ENCODE measurements at places on chromosomes 16 and 17.

DNA sequence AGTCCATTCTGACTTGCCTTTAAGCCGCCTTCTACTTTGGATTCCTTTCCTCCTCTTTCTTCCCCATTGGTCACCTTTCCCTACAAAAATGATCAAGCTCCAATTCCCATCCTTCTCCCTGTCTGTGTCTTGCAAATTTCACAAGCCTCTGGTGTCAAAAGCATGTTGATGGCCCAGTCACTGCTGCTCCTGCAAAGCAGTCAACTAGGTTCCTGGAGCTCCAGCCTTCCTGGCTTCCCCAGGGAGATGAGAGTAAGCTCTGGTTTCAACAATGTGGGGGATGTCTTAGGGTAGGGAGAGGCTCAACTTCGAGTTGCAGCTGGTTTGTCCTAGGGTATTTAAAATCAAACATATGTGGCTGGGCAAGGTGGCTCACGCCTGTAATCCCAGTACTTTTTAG lies 36.1 kb upstream of the HELZ start:
- DNase-seq, result no peak

DNA sequence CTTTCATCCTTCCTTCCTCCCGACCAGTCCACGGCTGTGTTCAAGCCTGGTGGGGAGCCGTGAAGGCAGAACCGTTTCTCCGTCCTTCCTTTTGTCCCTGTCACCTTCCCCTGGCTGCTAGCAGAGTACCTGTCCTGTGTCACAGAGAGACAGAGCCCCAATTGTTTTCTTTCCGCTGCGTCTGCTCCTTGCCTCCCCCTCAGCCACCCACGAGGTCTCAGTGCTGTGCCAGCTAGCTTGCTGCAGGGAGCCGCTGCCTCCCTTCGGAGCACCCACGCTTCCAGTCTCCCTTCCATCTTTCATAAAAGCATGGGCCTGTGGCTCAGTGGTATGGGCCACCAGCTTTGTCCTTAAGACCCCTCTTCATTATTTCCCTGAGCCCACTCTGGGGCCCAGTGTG lies 62.2 kb downstream of the MPRIP start:
- DNase-seq, result no peak

DNA sequence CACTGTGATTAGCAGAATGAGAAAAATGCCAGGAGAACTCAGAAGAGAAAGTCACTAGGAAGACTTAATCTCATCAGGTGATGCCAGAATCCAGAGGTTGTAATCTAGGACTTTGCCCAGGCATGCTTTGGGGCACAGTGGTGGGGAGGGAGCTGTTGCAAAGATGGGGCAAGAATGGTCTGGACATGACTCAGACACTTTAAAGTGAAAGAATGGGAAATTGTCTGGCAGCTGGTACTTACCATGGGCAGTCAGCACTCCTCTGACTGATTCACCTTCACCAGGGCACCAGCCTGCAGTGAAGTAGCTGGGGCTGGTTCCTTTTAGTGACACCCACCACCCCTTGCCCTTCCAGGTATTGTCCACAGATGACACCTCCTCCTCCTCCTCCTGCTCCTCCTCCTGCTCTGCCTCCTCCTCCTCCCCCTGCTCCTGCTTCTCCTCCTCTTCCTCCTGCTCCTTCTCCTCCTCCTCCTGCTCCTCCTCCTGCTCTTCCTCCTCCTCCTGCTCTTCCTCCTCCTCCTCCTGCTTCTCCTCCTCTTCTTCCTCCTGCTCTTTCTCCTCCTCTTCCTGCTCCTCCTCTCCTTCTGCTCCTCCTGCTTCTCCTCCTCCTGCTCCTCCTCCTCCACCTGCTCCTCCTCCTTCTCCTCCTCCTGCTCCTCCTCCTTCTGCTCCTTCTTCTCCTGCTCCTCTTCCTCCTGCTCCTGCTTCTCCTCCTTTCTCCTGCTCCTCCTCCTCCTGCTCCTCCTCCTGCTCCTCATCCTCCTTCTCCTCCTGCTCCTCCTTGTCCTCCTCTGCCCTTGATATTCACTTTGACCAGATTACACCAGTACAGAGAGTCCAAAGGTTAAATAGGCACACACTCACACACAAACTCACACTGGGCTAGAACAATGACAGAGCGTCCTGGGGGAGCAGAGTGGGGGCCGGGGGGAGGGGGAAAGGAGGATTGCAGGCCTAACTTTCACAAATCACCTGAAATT lies at the start of gene CHD9NB:
Gene CHD9NB (minus strand): TSS at position 379 of the 983 bp plus-strand sequence. CDS start 8,739 bp downstream, outside the sequence.
- peak; percentile 90 for DNase-seq

DNA sequence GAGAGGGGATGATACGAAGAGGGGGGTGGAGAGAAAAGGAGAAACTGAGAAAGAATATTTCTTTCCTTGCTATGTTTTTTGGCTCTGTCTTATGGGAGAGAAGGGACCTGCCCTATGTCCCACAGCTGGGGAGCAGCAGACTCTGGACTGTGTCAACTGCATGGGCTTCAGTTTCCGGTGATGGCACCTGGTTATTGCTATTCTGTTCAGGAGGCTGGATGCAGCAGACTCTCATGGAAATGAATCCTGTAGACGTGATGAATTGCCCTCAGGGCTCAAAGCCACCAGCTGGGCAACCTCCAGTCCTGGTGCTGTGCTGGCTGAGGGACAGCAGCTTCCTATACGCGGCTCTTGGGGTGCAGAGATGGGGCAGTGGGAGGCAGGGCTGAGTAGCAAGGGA lies 121.2 kb downstream of the HAPSTR1 start:
- DNase-seq, result no peak

- DNase-seq, result no peak
Observed at GRCh38 chr16:74667255-74667700, 601 bp upstream of the RFWD3 start.

- no peak for DNase-seq
Observed at GRCh38 chr17:73514146-73514863, 129.9 kb downstream of the SDK2 start.

GRCh38 chr16:62021161-62021581 lies 15.1 kb downstream of the CDH8 start:
- DNase-seq, result no peak

GRCh38 chr16:75803753-75804152 lies 77.5 kb upstream of the CPHXL start:
- no peak for DNase-seq

DNA sequence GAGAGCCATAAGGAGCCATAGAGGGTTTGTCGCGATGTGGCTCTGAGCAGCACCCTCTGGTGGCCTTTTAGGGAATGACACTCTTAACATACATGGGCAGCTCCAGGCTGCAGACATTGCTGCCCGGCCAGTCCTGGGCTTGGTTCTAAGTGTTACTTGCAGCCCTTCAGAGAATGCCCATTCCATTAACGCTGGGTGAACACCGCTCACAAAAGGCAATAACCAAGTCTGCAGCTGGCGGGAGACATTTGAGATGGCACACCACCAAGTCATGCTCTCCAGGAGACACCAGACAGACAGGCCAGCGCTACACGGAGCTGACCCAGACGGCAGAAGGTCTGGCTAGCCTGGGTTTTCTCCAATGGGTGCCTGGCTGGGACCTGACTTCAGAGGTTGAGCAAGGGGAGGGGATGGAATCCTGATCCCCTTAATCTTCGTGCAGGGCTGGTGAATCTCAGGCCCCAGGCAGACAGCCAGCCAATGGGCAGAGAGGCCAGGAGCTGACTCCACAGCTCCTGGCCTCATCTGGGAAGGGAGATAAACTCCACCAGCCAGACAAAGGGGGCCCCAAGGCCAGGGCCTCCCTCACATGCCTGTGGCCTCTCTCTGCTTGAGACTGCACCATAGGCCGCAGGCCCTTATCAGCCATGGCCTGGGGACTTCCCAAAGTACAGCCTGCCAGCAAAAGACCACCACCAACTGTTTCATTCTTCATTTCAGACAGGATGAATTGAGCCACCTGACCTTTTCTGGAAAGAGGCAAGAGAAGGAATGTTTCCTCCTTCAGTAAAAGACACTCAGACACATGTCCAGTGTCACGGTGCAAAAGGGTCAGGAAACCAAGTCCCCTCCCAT lies 58.8 kb downstream of the ZDHHC7 start:
- DNase-seq, result peak; percentile 55

GRCh38 chr17:56203430-56203829 lies 50.2 kb downstream of the ANKFN1 start:
- no peak for DNase-seq

- no peak for DNase-seq
Observed at GRCh38 chr17:79529661-79530081, 81.2 kb downstream of the RBFOX3 start.
